ENCODE measurements at places on chromosomes 16 and 17. TPM values are rescaled to one million over a fixed set of nuclear protein-coding genes. Genes with fewer than 3 reads are reported as not detected.
A peak's percentile ranks its signal among the peaks of the same experiment; 100 is the strongest.

- no peak for DNase-seq
Measured at GRCh38 chr16:90040152-90041023, 21.1 kb upstream of the DBNDD1 start.

DNA sequence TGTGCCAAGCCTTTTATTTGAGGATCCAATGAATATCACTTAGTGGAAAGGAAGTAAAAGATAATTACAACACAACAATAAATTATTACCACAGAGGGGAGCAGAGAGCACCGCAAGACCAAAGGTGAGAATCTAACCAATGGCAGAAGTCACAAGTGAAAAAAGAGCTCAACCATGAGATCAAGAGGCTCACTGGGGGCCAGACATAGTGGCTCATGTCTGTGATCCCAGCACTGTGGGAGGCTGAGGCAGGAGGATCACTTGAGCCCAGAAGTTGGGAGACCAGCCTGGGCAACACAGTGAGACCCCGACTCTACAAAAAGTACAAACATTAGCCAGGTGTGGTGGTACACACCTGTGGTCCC is 17.7 kb downstream of the ANKRD11 start:
- DNase-seq = no peak

- DNase-seq = no peak
Measured at GRCh38 chr17:79739148-79740062, 8.7 kb downstream of the ENPP7 start.

DNA sequence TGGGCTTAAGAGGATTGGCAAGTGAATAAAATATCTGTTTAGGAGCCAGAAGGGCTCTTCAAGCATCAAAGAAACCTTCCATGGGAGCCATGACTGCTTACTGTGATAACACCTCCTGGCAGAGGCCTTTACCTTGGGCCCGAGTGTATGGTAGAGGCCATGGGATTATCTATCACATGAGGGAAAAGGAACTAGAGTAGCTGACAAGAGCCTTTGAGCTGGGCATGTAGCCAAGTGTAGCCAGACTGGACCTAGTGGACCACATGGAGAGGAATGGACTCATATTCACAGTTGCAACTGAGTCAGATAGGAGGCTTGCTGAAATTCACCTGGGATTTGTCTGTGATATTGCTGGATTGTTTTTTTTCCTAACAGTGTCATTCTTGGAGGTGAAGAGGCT is 276.0 kb upstream of the ZFHX3 start:
- no peak for DNase-seq

TLK2 gene
- total RNA-seq = 47.5 TPM

GRCh38 chr16:30761928-30762902 is at the start of the genes CFAP119 and RNF40:
TSS of gene CFAP119 (minus strand) at chr16:30762062. CDS start at chr16:30761748, 314 bp downstream.
TSS of gene RNF40 (plus strand) at chr16:30762322. CDS start at chr16:30762546, 224 bp downstream.
- DNase-seq = peak; percentile 98

NPIPA8 gene
- not detected for total RNA-seq

DNA sequence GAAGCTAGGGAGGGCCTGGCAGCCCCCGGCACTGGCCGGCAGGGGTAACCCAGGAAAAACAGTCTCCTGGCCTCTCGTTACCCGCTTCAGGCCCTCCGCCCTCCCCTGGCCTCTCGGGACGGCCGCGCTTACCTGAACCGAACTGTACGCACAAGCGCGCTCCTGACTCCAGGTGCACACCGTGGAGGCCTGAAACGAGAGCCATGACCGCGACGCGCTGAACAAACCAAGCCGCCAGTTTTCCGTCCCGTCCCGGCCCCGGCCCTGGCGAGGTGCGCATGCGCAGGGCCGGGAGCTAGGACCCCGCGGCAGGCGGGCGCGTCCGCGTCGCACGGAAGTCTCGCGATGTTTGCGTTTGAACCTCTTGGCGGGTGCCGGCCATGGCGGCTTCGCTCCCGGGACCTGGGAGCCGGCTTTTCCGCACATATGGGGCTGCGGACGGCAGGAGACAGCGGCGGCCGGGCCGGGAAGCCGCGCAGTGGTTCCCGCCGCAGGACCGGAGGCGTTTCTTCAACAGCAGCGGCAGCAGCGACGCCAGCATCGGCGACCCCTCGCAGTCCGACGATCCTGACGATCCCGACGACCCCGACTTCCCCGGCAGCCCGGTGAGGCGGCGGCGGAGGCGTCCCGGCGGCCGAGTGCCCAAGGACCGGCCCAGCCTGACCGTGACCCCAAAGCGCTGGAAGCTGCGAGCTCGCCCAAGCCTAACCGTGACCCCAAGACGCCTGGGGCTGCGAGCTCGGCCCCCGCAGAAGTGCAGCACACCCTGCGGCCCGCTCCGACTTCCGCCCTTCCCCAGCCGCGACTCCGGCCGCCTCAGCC is at the start of gene HASPIN:
Gene HASPIN, plus strand, starts transcription at position 348 of the 822 bp plus-strand sequence. Its CDS starts 33 bp downstream, at position 381.
- DNase-seq = peak; percentile 75

SKAP1 gene
- total RNA-seq = not detected

All from fibroblast of lung (primary cell).